H1 (cell line): ENCODE measurements at places on chromosomes 5 and 9. TPM values are rescaled to one million over a fixed set of nuclear protein-coding genes. Genes with fewer than 3 reads are reported as not detected.
A peak's percentile ranks its signal among the peaks of the same experiment; 100 is the strongest.

GRCh38 chr5:131250751-131251475 is 12.9 kb upstream of the CDC42SE2 start:
- H3K4me3 ChIP-seq: no peak overlapping the region
- no peaks in the 10 kb centered on the region for H3K36me3 ChIP-seq
- H3K4me1 ChIP-seq: no peaks in the 10 kb centered on the region
- no peak overlapping the region for H3K27ac ChIP-seq
- H3K27me3 ChIP-seq: no peaks in the 10 kb centered on the region

DNA sequence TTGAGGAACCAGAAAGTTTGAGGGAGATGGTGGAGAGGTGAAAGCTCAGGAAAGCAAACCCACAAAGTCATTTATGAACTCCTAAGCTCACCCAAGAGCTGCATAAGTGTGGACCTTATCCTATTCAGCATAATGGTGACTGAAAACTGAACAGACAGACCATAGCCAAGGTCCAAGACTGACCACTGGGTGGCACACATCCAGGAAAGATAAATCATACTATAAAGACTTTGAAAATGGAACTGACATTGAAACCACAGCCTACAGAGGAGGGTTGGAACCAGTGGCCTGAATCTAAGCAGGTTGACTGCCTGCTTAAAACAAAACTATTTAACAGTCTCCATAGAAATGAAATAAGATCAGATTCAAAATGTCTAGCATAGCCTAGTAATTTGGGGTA is 121.0 kb upstream of the RGS7BP start:
- H3K27ac ChIP-seq: no peak overlapping the region
- H3K36me3 ChIP-seq: no peaks in the 10 kb centered on the region
- no peaks in the 10 kb centered on the region for H3K27me3 ChIP-seq
- no peaks in the 10 kb centered on the region for H3K4me1 ChIP-seq
- peak; percentile 47 for DNase-seq

GRCh38 chr5:135341696-135342550 is 57.1 kb downstream of the MACROH2A1 start:
- H3K36me3 ChIP-seq: peaks cover 12% of the 10 kb centered on the region; the same call in 1 of the 2 replicates
- no peak overlapping the region for H3K4me3 ChIP-seq
- no peak overlapping the region for H3K27ac ChIP-seq
- no peaks in the 10 kb centered on the region for H3K4me1 ChIP-seq
- DNase-seq: no peak

- no peak overlapping the region for H3K4me3 ChIP-seq
- H3K27me3 ChIP-seq: no peaks in the 10 kb centered on the region
- H3K27ac ChIP-seq: no peak overlapping the region
- no peak for DNase-seq
- H3K36me3 ChIP-seq: peaks cover 19% of the 10 kb centered on the region
Observed at GRCh38 chr5:91151947-91152346, 231.2 kb downstream of the ARRDC3 start.

GRCh38 chr9:79247021-79247420 is 324.7 kb upstream of the TLE4 start:
- no peaks in the 10 kb centered on the region for H3K36me3 ChIP-seq
- no peak overlapping the region for H3K27ac ChIP-seq
- no peak overlapping the region for H3K4me3 ChIP-seq
- no peak for DNase-seq

- H3K27ac ChIP-seq: no peak overlapping the region
- H3K4me3 ChIP-seq: no peak overlapping the region
- no peaks in the 10 kb centered on the region for H3K27me3 ChIP-seq
- H3K4me1 ChIP-seq: no peaks in the 10 kb centered on the region
- no peak for DNase-seq
- no peaks in the 10 kb centered on the region for H3K36me3 ChIP-seq
Observed at GRCh38 chr5:16524286-16524685, 58.7 kb upstream of the ZNF622 start.

Gene HTR1A
- total RNA-seq: 3.8 and 4.7 TPM in 2 replicates

Gene FAM151B
- 0.71 and 1.1 TPM in 2 replicates for total RNA-seq

Gene SLC6A7
- total RNA-seq: 0.07 TPM in 1 of 2 replicates, not detected in the other
